ENCODE measurements at places on chromosomes 16 and 17.

- DNase-seq, result no peak
These were observed at the start of the genes CCDC78 and HAGHL for GRCh38 chr16:726438-727290. CCDC78 (minus strand) TSS chr16:726443; CDS start chr16:726367, 76 bp downstream. HAGHL (plus strand) TSS chr16:727106; CDS start chr16:727510, 404 bp downstream.

DNA sequence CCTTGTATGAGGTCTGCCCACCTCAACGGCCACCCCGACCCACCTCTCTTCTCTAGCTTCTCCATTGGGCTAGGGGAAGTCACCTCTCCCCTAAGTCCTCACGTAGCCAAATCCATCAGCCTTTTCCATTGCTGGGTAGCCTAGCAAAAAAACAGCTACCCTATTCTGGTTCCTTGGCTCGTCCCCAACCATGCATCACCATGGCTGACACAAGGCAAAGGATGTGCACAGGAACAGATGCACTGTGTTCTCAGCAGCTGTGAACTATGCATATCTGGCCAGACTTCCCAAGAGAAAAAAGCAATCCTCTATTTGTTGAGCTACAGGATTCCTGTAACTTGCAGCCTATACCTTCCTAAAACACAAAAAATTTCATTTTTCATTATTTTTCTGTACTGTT lies 22.0 kb upstream of the FLCN start:
- no peak for DNase-seq

DNA sequence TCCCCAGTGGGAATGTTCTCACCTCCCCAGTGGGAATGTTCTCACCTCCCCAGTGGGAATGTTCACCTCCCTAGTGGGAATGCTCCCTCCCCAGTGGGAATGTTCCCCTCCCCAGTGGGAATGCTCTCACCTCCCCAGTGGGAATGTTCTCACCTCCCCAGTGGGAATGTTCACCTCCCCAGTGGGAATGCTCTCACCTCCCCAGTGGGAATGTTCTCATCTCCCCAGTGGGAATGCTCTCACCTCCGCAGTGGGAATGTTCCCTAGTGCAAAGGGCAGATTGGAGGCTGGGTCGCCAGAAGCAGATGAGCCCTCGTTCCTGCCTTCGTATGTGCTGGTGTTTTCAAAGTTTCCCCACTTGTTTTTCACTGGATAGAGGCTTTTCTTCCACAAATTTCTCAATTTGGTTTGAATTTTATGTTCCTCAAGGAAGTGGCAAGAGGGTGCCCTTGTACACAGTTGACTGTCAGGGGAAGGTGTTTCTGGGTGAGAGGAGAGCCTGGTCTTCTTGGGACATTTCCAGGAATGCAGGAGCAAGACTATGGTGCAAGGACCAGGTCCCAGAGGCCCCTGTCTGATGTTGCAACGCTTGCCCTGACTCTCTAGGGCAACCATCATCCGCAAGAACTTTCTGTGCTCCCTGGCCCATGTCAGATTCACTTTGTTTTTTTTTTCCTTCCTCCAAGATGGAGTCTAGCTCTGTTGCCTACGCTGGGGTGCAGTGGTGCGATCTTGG lies 34.0 kb downstream of the TRARG1 start:
- no peak for DNase-seq

DNA sequence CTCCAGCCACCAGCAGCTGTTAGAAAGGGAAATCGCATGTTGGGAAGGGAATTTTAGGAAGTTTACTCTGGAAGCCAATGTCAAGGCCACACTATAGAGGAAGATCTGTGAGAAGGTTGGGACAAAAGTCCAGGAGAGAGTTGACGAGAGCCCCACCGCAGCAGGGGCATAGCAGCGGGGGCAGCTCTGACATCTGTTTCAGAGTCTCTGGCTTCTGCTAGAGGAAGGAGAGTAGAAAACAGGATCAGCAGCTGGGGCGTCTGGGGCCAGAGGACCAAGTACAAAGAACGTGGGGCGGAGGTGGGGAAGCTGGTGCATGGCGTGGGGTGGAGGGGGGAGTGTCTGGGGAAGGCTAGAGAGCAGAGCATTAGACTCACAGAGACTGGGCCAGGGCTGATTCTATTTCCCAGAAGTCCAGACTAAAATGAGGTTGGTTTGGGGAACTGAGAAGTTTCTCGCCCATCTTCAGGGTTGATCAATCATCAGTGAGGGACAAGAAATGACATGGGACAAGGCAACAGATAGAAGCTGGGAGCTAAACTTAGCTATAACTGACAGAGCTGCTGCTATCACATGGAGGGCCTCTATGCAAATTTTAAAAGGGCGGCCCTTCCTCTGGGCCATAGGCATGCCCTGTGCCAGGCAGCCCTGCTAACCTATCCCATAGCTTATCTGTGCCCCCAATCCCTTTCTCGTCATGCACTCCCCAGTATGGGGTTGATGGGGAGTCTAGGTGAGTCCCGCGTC lies 1.2 kb downstream of the RABEP2 start:
- no peak for DNase-seq

- DNase-seq, result no peak
These were observed 15.4 kb downstream of the MGRN1 start for GRCh38 chr16:4639899-4640509.

DNA sequence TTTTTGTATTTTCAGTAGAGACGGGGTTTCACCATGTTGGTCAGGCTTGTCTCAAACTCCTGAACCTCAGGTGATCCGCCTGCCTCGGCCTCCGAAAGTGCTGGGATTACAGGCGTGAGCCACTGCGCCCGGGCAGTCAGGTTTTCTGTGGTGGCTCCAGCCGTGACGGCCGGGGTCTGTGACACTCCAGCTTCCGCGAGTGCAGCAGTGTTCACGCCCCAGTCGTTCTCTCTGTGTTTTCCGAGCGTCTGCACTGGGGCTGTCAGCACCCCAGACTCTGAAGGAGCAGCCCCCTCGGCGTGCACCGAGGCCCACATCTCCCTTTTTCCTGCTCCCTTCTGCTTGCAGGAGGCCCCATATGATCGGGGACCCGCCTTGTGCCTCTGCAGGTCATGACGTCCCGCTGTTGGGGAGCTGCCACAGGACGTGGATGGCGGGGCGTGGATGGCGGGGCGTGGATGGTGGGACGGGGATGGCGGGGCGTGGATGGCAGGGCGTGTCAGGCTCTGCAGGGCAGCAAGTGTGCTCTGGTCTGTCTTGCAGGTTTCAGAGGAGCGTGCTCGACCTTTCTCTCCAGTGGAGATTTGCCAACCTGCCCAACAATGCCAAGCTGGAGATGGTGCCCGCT lies 5.7 kb downstream of the ASPSCR1 start:
- DNase-seq, result no peak

DNA sequence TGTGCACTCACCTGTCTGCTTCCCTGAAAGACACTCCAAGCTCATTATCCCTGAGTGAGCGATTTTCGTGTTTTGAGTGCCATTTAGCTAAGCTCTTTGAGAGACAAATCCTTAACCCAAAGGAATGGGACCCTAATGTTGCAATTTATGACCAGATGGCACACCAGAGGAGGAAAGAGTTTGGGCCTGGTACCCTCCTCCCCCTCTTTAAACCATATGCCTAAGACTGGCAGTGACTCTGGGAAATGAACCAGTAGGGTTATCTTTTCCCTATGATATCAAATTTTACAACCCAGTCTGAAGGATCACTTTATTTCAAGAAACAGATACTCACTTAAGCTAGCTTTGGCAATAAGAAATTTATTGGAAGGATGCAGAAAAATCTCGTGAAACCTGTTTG lies 550.4 kb downstream of the TOX3 start:
- no peak for DNase-seq

GRCh38 chr16:50326835-50327465 lies 41.8 kb downstream of the BRD7 start:
- DNase-seq, result no peak

DNA sequence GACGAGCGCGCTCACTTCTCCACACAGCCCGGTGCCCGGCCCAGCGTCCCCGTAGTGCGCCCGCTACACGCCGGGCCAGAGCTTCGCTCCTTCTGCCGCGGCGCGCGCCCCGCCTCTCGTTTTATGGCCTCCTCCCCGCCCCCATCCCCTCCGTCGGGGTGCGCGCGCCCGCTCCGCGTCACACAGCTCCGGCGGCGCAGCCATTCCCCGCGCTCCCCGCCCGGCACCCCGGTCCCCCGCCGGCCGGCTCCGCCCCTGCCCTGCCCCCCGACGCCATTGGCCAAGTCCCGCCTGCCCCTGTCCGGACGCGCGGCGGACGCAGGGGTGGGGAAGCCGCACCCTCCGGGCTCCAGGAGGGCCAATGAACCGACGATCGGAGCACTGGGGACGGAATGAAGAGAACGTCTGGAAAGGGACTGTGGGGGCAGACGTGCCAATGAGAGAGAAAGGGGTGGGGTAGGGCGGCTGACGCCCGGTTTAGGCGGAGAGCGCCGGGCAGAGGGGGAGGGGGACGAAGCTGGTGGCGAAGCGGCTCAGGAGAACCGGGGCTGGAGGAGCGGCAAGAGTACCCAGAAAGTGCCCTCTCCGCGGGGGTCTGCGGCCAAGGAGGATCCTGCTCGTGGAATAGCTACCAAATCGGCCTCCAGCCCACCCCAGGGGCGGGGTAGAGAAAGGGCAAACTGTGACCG lies at the start of gene TOB1:
Gene TOB1 (minus strand): TSS at position 94 of the 689 bp plus-strand sequence. CDS start 2,337 bp downstream, outside the sequence.
- DNase-seq, result peak; percentile 87

- no peak for DNase-seq
These were observed 53.0 kb downstream of the N4BP1 start for GRCh38 chr16:48556913-48557351.

- DNase-seq, result no peak
These were observed 2.9 kb upstream of the THRA start for GRCh38 chr17:40059729-40060475.

DNA sequence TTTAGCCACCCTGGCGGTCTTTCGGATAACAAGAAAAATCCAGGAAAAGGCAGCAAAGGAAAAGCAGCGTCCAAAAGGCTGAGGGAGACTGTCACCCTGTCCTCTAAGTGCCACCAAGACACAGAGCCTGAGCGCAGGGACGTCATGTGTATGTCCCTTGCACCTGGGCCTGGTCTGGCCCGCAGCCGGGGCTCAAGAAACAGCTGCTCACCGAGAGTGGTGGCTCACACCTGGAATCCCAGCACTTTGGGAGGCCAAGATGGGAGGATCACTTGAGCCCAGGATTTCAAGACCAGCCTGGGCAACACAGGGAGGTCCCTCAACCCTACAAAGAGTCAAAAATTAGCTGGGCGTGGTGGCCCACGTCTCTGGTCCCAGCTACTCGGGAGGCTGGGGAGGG lies 9.2 kb upstream of the MEAK7 start:
- no peak for DNase-seq

GRCh38 chr17:78821961-78822360 lies 18.7 kb downstream of the USP36 start:
- no peak for DNase-seq

GRCh38 chr17:56679115-56679776 lies 85.7 kb downstream of the NOG start:
- DNase-seq, result peak; percentile 48

GRCh38 chr17:36942019-36942599 lies 4.8 kb downstream of the LHX1 start:
- DNase-seq, result no peak

GRCh38 chr17:10172241-10172741 lies 26.1 kb downstream of the GAS7 start:
- DNase-seq, result no peak

GRCh38 chr16:66146798-66147197 lies 219.7 kb upstream of the CDH5 start:
- no peak for DNase-seq

DNA sequence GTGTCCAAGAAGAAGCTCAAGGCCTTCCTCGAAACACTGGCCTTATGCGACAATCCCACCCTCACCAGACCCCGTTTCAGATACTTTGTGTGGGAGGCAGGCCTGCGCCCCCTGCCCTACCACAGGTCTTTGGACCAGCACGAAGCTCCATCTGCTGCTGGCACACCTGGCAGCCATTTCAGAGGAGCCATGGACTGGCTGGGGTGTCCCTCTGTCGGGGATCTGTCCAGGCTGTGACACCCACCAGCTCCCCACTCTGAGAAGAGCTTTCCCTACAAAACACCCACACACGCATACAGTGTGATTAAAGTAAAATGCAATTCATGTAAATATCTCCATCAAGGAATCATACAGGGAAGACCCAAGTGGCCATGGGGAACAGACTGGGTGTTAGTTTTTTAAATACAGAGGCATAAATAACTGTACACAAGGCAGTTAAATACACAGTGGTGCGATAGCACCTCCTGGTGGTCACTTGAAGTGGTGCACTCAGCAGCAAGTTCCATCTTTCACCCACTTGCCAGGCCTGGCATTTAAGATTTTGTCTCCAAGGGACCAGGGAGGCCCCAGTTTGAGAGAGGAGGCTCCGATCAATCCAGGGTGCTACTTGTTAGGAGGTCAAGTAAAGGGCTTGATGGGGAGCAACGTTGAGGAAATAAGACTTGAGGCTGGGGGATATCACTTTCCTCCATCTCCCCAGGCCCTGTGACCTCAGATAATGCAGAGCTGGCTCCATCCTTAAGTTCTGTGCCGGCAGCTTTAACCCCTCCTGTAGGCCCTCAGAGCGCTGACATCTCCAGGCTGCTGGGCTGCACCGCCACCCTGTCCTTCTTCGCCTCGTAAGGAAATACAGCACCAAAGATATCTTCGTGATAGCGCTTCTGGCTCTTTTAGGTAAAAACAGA lies 43.6 kb downstream of the NOS2 start:
- DNase-seq, result no peak

GRCh38 chr17:46178550-46179214 lies 14.5 kb downstream of the KANSL1 start:
- no peak for DNase-seq

DNA sequence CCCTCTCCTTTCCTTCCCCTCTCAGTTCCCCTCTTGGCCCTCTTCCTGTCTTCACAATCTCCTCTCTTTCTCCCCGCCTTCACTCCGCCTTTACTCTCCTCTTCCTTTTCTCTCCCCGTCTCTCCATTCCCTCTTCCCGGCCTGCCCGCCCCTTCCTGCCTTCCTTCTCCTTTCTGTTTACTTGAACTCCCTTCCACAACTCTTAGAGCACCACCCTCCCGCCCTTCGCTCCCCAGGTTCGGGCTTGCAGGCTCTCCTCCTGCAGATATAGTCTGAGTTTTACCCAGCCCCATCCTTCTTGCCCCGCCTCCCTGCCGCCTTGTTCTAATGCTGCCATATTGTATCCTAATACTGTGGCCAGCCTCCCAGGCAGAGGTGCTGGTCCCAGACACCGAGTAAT lies 201.5 kb upstream of the N4BP1 start:
- no peak for DNase-seq

DNA sequence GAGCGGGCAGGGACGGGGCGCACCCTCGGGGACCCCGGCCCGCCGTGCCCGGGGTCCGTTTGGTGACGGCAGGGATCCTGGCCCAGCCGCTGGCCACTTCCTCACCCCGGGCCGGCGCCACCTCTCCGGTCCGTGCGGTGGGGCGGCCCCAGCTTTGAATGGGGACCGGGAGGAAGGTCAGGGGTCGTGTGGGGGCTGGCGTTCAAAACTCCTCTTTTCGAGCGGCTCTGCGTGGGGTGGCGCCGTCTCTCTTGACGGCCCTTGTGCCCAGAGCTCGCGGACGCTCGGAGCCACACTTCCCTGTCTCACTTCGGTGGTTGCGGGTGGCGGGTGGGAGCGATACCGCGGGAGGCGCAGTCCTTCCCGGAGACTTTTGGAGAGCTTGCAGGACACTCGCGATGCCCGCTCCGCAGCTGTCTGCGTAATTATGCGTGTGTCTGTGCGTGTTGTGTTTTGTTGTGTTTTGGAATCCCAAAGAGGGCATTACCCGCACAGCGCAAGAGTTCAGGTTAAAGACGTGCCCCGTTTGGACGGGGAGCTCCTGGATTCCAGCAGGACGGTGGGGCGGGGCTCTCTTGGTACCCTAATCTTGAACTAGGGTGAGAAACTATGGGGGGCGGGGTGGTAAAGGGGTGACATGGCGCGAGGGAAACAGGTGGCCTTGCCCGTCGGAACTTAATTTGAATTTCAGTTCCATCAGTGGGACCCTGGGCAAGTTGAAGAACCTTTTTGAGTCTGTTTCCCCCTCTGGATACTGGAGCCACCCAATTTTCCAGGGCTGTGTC lies 637 bp downstream of the PLCG2 start:
- no peak for DNase-seq

- DNase-seq, result no peak
These were observed 47.5 kb upstream of the CLEC3A start for GRCh38 chr16:77974883-77975282.
